ENCODE measurements at places on chromosomes 11 and 22. TPM values are rescaled to one million over a fixed set of nuclear protein-coding genes. Genes with fewer than 3 reads are reported as not detected.

DNA sequence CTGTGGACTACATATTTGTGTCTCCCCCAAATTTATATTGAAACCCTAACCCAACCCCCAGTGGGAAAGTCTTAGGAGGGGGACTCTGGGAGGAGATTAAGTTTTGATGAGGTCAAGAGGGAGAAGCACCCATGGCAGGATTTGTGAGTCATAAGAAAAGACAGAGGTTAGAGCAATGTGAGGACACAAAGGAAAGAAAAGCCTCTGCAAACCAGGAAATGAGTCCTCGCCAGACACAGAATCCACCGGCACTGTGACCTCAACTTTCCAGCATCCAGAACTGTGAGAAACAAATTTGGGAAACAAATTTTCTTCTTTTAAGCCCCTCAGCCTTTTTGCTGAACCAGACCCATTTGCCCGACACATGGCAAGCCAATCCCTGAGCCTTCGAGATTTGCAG, 397.0 kb downstream of the NTM start:
- H3K36me3 ChIP-seq: no peaks in the 10 kb centered on the region
- H3K27me3 ChIP-seq: no peaks in the 10 kb centered on the region
- no peak for DNase-seq
- H3K4me1 ChIP-seq: no peaks in the 10 kb centered on the region
- H3K4me3 ChIP-seq: no peak overlapping the region

- H3K4me1 ChIP-seq: peaks cover 10% of the 10 kb centered on the region
- no peaks in the 10 kb centered on the region for H3K27me3 ChIP-seq
- peak overlapping the region; percentile 71 for H3K4me3 ChIP-seq
- DNase-seq: peak; percentile 49
- H3K36me3 ChIP-seq: peaks cover 9% of the 10 kb centered on the region
- peak overlapping the region; percentile 89 for H3K27ac ChIP-seq
Measured at GRCh38 chr11:66479394-66480116, 679 bp upstream of the DPP3 start.

GRCh38 chr11:64715756-64716472, 7.1 kb downstream of the NRXN2 start:
- peaks cover 59% of the 10 kb centered on the region for H3K27me3 ChIP-seq
- no peak overlapping the region for H3K4me3 ChIP-seq
- no peaks in the 10 kb centered on the region for H3K4me1 ChIP-seq
- peak; percentile 46 for DNase-seq
- H3K36me3 ChIP-seq: no peaks in the 10 kb centered on the region
- no peak overlapping the region for H3K27ac ChIP-seq

DNA sequence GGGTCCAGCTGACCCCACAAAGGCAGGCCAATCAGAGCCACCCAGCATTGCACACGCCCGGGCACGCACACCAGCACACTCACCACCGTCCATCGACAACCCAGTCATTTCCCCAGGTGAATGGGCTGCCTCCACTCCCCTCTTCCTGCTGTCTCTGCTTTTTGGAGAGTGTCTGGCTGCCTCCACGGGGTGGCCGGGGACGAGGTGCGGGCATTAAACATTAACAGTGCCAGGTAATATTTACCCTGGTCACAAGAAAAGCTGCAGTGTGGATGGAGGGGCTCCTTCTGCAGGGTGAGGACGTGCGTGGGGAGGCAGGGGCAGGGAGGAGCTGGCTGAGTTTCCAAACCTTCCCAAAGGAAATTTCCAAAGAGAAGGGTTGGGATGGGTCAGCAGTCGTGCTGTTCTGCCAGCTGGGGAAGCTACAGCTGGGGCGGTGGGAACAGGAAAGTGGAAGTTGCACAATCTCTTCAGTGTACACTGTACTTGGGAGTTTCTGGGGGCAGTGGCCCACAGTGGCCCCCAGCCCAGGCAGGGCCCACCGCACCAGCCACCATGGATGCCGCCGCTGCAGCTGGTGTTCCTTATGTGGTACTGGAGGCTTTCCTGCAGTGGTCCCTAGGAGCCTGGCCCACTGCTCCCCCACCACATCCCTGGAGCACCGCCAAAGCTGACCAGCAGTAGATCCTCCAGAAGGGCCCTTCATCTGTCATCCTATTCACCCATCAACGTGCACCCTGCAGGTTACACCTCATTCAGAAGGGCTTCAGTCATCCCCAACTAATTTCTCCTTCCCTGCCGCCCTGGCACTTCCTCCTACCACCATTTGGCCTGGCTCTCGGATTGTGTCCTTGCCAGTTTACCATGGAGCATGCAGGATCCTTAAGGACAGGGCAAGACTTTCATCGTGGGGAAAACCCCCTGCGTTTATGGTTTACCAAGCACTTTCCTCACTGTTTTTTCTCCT, at the start of gene FXYD2:
TSS of gene FXYD2 (minus strand) at position 174 of the 967 bp plus-strand sequence. CDS start at position 108, 66 bp downstream.
- H3K27me3 ChIP-seq: no peaks in the 10 kb centered on the region
- peak within 1 kb of the TSS; percentile 89 for H3K27ac ChIP-seq
- peaks cover 52% of the 10 kb centered on the region for H3K4me1 ChIP-seq
- no peak within 1 kb of the TSS for H3K4me3 ChIP-seq
- H3K36me3 ChIP-seq: no peaks in the 10 kb centered on the region

Gene SLC43A3
- 34.0 TPM for total RNA-seq
